ENCODE measurements at places on chromosomes 7 and 10. TPM values are rescaled to one million over a fixed set of nuclear protein-coding genes. Genes with fewer than 3 reads are reported as not detected.

GRCh38 chr7:44750921-44751571 lies 2.4 kb downstream of the ZMIZ2 start:
- H3K4me3 ChIP-seq: peak overlapping the region; percentile 94
- peaks cover 59% of the 10 kb centered on the region for H3K4me1 ChIP-seq
- DNase-seq: no peak
- no peaks in the 10 kb centered on the region for H3K36me3 ChIP-seq
- H3K27ac ChIP-seq: no peak overlapping the region
- H3K27me3 ChIP-seq: no peaks in the 10 kb centered on the region

- peaks cover 55% of the 10 kb centered on the region for H3K36me3 ChIP-seq
- no peaks in the 10 kb centered on the region for H3K27me3 ChIP-seq
- H3K4me3 ChIP-seq: no peak overlapping the region
- no peak overlapping the region for H3K27ac ChIP-seq
Observed at GRCh38 chr10:13319166-13319565, 19.3 kb upstream of the PHYH start.

The LRIT2 gene
- total RNA-seq: not detected

The ACSM6 gene
- total RNA-seq: not detected

- H3K36me3 ChIP-seq: no peaks in the 10 kb centered on the region
- DNase-seq: no peak
Observed at GRCh38 chr10:15863323-15863722, 3.0 kb upstream of the MINDY3 start.

The EPHB4 gene
- 68.6 TPM for total RNA-seq

DNA sequence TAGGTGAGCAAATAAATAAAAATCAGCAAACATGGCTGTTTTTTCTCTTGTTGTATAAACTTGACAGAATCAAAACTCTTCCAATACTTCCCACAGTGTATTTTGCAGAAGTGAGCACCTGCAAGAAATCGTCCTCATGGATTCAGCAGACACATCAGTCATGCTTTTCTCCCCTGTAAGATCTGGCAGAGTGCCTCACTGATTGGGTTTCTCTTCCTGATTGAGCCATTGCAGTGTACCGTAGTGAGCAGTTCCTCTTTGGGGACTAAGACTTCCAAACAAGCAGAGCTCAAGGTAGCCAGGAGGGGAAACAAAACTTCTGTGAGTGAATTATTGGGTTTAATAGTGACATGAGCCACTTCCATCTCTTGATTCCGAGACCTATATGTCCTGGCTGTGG lies 2.2 kb upstream of the CCDC3 start:
- no peak overlapping the region for H3K27ac ChIP-seq
- H3K27me3 ChIP-seq: peaks cover 40% of the 10 kb centered on the region
- no peak for DNase-seq
- no peak overlapping the region for H3K4me3 ChIP-seq

GRCh38 chr10:48247680-48248079 lies 26.8 kb downstream of the FRMPD2 start:
- H3K27me3 ChIP-seq: no peaks in the 10 kb centered on the region
- no peak for DNase-seq
- H3K27ac ChIP-seq: no peak overlapping the region

DNA sequence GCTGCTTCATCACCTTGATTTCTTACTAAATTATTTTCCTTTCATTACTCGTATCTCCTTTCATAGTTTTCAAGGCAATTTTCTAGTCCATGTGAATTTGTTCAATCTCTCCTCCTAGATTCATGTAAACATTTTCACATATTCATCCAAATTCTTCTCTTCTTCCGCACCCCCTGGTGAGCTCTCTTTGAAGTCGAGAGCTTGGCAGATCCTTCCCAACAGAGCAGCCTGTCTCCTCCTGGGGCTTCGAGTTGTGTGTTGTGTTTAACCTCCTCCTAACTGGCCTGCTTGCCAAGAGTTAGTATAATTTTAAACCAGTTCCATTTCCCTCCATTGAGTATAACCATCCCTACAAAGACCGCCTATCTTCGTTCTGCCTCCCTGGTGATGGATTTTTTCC lies 272.4 kb upstream of the CELF2 start:
- H3K27ac ChIP-seq: no peak overlapping the region
- no peaks in the 10 kb centered on the region for H3K36me3 ChIP-seq
- DNase-seq: no peak
- H3K4me3 ChIP-seq: no peak overlapping the region

DNA sequence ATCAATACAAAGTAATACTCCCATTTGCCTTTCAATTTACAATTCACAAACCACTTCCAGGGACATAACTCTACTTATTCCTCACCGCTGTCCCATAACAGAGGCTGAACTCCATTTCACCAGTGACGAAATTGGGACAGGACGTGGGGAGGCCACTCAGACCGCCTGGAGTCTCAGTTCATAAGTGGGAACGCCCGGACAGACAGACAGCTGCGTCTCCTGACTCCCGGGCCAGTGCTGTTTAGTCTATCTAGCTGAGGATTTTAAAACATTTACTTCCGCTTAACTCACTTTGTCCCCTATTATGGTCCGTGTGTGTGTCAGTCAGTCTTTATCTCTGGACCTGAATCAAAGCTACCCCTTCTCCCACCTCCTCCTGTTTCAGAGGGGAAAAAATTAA lies 67.4 kb upstream of the ZNF438 start:
- H3K36me3 ChIP-seq: no peaks in the 10 kb centered on the region
- H3K27ac ChIP-seq: no peak overlapping the region
- no peaks in the 10 kb centered on the region for H3K27me3 ChIP-seq
- no peak overlapping the region for H3K4me3 ChIP-seq
- H3K4me1 ChIP-seq: no peaks in the 10 kb centered on the region
- DNase-seq: no peak

DNA sequence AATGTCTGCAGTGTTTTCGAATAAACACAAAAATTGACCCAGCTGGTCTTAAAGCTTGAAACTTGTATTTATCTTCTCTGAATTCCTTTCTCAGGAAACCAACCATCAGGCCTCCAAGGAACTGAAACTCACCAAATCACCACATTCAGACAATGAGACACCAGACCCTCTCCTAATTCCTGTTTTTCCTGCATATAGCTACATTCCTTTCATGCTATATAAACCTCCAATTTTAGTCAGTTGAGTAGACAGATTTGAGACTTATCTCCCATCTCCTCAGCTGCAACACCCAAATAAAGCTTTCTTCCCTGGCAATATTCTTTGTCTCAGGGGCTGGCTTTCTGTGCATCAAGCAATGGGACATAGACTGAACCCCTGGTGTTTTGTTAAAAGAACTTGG lies 317.0 kb downstream of the CACNA2D1 start:
- DNase-seq: no peak
- no peaks in the 10 kb centered on the region for H3K4me1 ChIP-seq
- no peaks in the 10 kb centered on the region for H3K27me3 ChIP-seq

The ITGA8 gene
- total RNA-seq: 23.4 TPM

GRCh38 chr10:13062803-13063202 lies 37.2 kb upstream of the OPTN start:
- no peak for DNase-seq
- no peak overlapping the region for H3K4me3 ChIP-seq
- H3K36me3 ChIP-seq: no peaks in the 10 kb centered on the region
- no peaks in the 10 kb centered on the region for H3K27me3 ChIP-seq
- no peak overlapping the region for H3K27ac ChIP-seq

DNA sequence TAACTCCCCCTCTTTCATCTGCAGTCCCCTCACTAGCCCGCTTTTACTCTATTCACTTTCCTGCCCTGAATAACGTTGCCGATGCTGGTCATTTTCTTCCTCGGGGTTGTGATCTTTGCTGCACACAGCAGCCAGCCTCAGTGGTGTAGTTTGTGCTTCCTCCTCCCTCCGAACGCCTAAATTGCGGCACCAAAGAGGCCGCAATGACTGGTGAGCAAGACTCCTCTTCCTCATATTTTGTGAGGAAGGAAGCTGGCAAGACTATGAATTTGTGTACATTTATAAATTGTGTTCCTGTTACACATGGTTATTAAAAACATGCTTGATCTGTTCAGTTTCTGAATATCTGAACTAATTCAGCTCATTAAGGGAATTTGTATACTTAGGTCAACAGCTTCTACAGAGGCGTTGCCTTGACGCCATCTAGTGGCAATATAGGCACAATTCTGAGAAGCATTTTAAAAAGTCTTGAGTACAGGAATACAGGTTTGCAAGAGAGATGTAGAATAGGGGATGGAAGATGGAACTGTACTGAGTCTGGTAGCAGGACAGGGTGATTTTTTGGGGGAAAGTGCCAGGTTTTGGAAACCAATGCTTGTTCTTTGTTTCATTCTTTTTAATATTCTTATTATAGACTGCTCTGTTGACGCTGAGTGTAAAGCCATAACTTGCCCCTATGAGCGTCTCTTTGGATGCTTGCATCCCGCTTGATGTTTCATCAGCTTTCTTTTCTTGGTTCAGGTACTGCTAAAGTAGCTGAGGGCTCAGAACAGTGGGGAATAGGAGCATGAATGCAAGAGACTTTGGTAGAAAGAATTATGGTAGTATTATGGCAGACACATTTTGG lies 4.1 kb upstream of the TAS2R5 start:
- DNase-seq: no peak
- H3K27ac ChIP-seq: no peak overlapping the region
- H3K4me3 ChIP-seq: no peak overlapping the region
- no peaks in the 10 kb centered on the region for H3K27me3 ChIP-seq
- peaks cover 9% of the 10 kb centered on the region for H3K36me3 ChIP-seq

GRCh38 chr7:101243646-101244374 lies 1.1 kb downstream of the FIS1 start:
- peak overlapping the region; percentile 89 for H3K4me3 ChIP-seq
- H3K27ac ChIP-seq: peak overlapping the region; percentile 93
- H3K4me1 ChIP-seq: peaks cover 55% of the 10 kb centered on the region
- no peak for DNase-seq

- no peak for DNase-seq
- no peak overlapping the region for H3K4me3 ChIP-seq
- no peaks in the 10 kb centered on the region for H3K27me3 ChIP-seq
Observed at GRCh38 chr10:99125879-99126278, 109.8 kb downstream of the HPSE2 start.

- H3K4me3 ChIP-seq: peak overlapping the region; percentile 67
- H3K27ac ChIP-seq: peak overlapping the region; percentile 71
- no peak for DNase-seq
- peaks cover 26% of the 10 kb centered on the region for H3K4me1 ChIP-seq
- peaks cover 27% of the 10 kb centered on the region for H3K27me3 ChIP-seq
- no peaks in the 10 kb centered on the region for H3K36me3 ChIP-seq
Observed at GRCh38 chr7:94655126-94655847, 646 bp downstream of the SGCE start.

DNA sequence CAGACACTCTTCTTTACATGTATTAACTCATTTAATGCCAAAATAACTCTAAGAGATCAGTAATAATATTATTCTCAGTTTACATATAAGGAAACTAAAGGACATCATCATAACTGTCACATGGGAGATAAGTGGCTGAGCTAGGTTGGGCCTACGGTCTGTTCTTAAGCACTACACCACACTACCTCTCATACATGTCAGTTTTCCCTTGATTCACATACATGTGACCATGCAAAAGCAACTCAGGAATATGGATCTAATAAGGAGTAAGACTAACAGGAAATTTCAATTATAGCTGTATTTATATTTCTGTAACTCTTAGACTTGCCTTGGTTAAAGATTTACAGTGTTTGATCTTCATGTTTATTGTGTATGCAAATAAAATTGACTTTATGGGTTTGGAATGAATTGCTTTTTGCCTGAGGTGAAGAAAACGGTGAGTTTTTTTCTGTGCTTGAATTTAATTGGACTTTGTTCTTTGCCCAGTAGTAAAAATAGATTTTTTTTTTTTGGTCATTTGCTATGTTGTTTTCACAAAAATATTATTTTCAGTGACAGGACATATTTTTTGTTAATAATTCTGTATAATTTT lies 69.7 kb downstream of the CYP51A1 start:
- H3K4me1 ChIP-seq: no peaks in the 10 kb centered on the region
- DNase-seq: no peak

GRCh38 chr10:68423522-68423921 lies 16.4 kb upstream of the RUFY2 start:
- H3K4me3 ChIP-seq: no peak overlapping the region
- H3K36me3 ChIP-seq: no peaks in the 10 kb centered on the region
- no peaks in the 10 kb centered on the region for H3K27me3 ChIP-seq

The CPA2 gene
- total RNA-seq: not detected

DNA sequence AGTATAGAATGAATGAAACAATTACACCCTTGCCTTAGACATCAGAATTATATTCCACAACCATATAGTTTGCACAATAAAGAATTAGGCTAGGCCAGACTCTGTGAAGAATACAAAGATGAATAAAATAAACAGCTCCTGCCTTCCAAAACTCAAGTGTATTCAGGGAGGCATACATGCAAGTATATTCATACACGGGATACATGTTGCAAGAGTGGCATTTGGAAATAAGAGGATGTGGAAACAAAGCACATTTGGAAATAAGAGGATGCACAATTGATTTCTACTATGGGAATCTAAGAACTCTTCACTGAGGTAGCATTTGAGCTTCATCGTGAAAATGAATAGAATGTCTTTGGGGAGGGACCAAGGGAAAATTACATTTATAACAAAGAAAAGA lies 27.0 kb upstream of the TMEM26 start:
- no peak for DNase-seq
- no peaks in the 10 kb centered on the region for H3K27me3 ChIP-seq
- no peaks in the 10 kb centered on the region for H3K36me3 ChIP-seq
- no peaks in the 10 kb centered on the region for H3K4me1 ChIP-seq

GRCh38 chr7:75814407-75814947 lies 871 bp upstream of the CCL24 start:
- H3K4me3 ChIP-seq: no peak overlapping the region
- no peaks in the 10 kb centered on the region for H3K36me3 ChIP-seq
- no peak for DNase-seq
- H3K27me3 ChIP-seq: no peaks in the 10 kb centered on the region
- no peaks in the 10 kb centered on the region for H3K4me1 ChIP-seq

DNA sequence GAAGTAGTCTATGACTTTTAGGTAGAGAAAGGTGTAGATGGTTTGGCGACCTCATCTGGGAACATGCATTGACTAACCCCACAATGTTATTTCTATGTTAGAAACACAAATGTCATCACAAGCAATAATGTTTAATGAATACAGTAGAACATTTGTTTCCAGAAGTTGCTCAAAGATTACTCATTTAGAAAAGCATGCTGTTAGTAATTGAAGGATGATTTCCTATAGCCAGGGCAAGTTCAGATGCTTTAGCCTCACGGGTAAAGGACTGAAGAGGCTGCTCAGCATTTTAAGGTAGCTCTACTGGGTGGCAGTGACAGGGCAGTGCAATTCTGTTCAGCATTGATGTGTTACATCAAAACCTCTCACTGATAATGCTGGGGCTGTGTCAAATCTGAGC lies 199.3 kb upstream of the FZD1 start:
- no peaks in the 10 kb centered on the region for H3K27me3 ChIP-seq
- no peaks in the 10 kb centered on the region for H3K36me3 ChIP-seq
- no peak for DNase-seq
- no peak overlapping the region for H3K4me3 ChIP-seq
- no peaks in the 10 kb centered on the region for H3K4me1 ChIP-seq
- H3K27ac ChIP-seq: no peak overlapping the region

The HHEX gene
- 19.5 TPM for total RNA-seq

DNA sequence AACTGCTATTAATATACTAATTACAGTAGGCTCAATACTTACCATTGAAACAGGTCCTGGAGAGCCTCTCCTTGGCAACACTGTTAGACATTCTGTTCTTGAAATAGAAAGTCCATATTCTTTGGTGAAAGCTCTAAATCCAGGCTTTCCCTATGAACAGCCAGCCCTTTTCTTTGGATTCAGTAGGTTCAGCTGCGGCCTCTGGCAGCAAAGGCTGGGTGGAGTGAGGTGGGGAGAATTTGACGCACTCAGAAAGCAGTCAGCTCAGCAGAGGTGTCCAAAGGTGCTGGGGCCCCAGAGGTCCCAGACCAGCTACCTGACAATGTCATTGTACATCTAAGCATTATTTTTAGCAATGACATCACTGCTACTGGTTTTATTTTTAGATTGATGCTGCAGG lies 146.1 kb downstream of the GRK5 start:
- H3K4me3 ChIP-seq: no peak overlapping the region
- no peak overlapping the region for H3K27ac ChIP-seq
- H3K36me3 ChIP-seq: no peaks in the 10 kb centered on the region
- peaks cover 40% of the 10 kb centered on the region for H3K4me1 ChIP-seq
- no peaks in the 10 kb centered on the region for H3K27me3 ChIP-seq

Measured in lower lobe of right lung (tissue), 2 donors.